ENCODE measurements at places on chromosomes 6 and 20. TPM values are rescaled to one million over a fixed set of nuclear protein-coding genes. Genes with fewer than 3 reads are reported as not detected.

DNA sequence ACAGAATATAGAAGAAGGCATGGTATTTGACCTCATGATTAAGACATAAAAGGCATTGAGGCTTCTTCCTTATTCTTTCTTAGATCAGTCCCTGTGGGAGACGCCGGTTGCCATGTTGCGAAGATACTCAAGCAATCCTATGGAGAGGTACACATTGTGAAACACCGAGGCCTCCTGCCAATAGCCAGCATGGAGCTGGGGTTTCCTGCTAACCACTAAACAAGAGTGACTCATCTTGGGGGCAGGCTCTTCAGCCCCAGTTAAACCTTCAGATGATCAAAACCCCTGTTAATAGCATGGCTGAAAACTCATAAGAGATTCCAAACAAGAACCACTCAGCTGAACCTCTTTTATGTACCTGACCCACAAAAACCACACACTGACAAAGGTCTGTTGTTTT is 478.8 kb downstream of the CD83 start:
- peak; percentile 68 for DNase-seq

DNA sequence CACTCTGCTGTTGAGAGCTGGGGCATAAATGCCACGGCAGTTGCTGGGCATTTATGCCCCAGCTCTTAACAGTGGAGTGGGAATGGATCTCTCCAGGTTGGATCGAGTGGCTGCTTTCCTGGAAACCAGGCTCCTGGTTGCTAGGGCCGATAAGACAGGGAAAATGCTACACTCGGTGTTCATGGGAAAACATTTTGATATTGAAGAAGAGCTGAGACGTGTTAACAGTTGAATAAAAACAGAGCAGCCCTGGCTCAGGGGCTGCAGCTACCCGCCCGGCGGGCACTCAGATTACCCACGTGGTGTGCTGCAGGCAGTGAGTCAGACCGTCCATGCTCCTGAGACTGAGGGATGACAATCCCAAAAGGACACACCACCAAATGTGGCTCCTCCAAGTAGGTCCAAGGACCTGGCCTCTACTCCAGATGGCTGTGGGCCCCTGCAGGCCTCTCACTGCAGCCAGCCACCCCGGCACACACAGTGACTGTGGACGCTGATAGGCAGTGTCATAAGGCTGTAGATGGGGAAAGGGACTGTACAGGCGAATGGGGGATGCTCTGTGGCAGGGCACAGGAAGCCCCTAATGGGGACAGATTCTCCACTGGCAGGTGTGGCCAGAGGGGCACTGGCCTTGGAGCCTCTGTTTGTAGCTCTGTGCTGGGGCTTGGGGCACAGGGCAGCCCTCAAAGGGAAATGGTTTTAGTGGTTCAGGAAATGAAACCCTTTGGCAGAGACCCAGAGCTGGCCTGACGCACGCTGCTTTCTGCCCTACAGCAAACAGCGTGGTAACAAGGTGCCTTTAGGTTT is 237.8 kb downstream of the LY86 start:
- DNase-seq: peak; percentile 77

- DNase-seq: no peak
These were observed 159.8 kb downstream of the ZFP64 start for GRCh38 chr20:52031563-52032303.

GRCh38 chr20:8127553-8128255 is 4.4 kb upstream of the PLCB1 start:
- DNase-seq: no peak

ZFP57 gene
- not detected for total RNA-seq
